Esophagus muscularis mucosa (tissue), 4 donors: ENCODE measurements at places on chromosomes 1 and 21. TPM values are rescaled to one million over a fixed set of nuclear protein-coding genes. Genes with fewer than 3 reads are reported as not detected.

The TMEM200B gene
- 20.0 TPM for total RNA-seq

- DNase-seq = peak; percentile 97
Measured at GRCh38 chr1:53393325-53393792, 65.5 kb upstream of the LRP8 start.

The C1orf167 gene
- total RNA-seq = 2.3 TPM

DNA sequence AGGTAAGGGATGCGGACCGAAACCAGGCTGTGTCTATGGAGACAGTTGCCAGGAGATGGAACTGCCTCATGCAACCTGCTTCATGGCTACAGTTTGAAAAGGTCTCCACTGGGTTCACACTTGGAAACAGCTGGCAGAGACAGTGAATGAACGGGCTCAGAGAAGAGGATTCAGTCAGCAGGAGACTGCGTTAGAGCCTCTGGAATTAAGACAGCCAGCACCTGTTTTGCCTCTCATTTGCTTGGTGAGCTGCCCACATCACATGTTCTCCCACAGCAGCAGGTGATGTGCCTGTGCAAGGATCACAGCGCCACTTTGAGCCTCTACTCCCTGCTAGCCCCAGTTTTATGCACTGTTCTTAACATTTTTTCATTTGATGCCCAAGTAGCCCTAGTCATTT, 321.0 kb downstream of the PLPP3 start:
- DNase-seq = no peak

DNA sequence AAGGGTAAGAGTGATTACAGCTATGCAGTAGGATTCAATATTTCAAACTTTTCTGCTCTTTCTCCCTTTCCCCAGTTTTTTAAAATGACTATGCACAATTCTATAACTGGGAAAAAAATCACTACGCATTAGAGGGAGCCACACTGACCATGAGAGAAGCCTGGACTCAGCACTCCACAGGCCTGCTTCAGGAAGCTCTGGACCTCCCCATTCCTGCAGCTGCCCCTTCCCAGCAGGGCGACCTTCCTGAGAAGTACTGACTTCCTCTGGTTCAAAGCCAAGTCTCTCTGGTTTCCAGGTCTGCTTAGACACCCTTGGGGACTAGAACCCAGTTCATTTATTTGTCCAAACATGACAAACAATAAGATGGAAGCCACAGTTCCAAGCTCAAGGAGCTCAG, 42.0 kb upstream of the CLSTN1 start:
- DNase-seq = no peak

The TCHHL1 gene
- not detected for total RNA-seq

DNA sequence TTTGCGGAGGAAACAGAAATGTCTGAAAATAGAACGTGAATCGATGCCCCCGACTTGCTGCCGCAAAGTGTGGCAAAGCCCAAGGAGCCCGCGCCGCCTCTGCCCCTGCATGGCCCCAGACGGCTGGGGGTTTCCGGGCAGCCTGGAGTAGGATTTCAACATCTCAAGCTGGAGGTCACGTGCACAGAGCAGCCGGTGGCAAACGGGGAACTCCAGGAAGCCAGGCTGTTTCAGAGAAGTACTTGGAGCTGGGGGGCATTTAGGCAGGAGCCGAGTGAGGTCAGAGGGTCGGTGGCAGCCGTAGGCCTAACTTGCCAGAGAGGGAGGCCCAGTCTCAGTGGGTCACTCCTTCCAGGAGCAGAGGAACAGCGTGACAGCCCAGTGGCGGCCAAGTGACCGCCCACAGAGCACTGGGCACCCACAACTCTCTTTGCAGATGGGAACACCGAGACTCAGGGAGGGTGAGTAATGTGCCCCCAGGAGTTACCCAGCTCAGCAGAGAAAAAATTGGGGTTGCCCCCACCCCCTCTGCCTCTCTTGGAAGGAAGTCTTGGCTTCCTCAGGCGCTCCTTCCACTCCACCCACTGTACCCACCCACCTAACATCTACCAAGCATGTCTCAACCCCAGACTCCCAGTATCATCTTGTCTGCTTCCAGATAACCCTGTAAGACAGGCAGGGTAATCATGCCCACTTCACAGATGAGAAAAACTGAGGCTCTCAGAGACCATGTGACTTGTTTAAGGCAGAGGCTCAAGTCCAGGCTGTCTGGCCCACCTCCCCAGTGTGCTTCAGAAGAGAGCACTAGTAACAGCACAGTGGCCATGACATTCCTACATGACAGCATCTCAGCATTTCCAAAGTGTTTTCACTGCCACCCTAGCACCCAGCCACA, 179.4 kb downstream of the HIVEP3 start:
- DNase-seq = no peak

The ITLN2 gene
- not detected for total RNA-seq

- DNase-seq = no peak
Measured at GRCh38 chr1:85283475-85284199, 7.2 kb upstream of the BCL10 start.

DNA sequence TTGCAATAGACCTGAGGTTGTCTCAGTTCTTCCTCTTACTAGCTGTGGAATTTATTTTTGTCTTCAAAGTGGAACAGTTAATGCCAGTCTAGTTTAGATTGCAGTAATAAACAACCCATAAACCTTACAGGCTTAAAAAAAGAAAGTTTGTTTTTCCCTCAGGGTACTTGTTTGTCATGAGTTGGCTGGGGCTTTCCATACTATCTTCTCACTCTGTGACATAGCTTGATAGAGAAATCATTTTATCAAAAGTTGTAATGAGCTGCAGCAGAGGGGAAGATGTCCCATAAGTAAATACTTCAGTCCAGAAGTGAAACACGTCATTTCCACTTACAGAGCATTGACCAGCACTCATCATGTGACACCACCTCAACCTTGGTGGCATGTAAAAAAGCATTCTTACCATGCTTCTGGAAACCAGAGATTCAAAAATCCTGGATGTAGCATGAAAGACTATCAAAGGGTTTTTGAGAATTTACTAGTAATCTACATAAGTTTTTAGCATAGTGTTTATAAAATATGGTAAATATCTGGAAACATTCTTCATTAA, 62.8 kb upstream of the COL11A1 start:
- DNase-seq = no peak

The INSRR gene
- not detected for total RNA-seq

The SLAMF1 gene
- 1.2 TPM for total RNA-seq

The ADAM30 gene
- not detected for total RNA-seq

The ACP6 gene
- total RNA-seq = 15.2 TPM

GRCh38 chr1:164671323-164671965, 112.5 kb downstream of the PBX1 start:
- no peak for DNase-seq

DNA sequence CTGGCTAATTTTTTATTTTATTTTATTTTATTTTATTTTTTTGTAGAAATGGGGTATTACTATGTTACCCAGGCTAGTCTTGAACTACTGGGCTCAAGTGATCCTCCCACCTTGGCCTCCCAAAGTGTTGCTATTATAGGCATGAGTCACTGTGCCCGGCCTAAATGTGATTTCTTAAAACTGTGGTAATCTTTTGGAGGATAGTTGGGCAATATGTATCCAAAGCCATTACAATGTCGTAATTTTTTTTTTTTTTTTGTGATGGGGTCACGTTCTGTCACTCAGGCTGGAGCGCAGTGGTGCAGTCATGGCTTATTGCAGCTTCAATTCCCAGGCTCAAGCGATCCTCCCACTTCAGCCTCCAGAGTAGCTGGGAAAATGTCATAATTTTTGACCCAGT, 14.2 kb downstream of the ETV3L start:
- DNase-seq = no peak

GRCh38 chr21:41564871-41565274, 56.9 kb upstream of the TMPRSS2 start:
- no peak for DNase-seq
